NAMALWA (cell line): ENCODE measurements at places on chromosomes 16 and 17.
A peak's percentile ranks its signal among the peaks of the same experiment; 100 is the strongest.

DNA sequence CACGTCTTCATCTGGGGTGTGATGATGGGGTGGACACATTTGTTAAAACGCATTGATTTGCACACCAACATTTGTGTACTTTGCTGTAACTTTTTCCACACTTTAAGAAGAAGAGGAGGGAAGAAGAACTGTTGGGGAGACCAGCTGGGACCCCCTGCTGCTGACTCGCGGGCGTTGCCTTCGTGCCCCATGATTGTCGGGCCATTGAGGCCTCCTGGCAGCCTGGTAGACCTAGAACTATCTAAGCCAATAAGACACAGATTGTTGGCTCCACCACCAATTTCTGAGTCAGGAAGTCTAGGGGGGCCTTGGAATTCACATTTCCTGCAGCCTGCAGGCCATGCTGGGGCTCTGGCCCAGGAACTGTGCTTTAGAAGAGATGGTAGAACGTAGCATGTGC, 105.5 kb downstream of the TNFRSF13B start:
- DNase-seq: no peak

GRCh38 chr17:58382108-58382871, 30.3 kb upstream of the SUPT4H1 start:
- peak; percentile 41 for DNase-seq

DNA sequence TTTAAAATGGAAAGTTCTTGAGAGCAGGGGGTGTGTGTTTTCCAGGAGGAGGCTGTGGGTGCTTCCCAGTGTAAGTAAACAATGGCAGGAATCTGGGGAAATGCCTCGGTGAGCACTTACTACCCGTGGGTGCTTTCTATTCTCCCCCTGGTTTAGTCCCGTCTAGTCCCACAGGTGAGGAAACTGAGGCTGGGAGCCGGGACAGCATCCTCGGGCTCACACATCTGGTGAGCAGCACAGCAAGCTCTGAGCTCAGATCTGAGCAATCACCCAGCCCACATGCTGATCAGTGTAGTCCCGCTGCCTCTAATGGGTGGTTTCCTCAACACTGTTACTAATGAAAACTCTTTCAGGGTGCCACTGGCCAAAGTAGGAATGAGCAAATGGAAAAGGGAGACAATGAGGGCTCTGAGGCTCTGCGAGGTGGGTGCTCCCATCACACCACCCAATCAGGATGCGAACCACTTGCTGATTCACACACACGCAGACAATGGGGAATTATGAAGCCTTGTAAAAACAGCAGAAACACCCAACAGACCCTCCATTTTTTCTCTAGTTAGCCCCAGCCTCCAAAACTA, 202.6 kb downstream of the PARN start:
- no peak for DNase-seq

DNA sequence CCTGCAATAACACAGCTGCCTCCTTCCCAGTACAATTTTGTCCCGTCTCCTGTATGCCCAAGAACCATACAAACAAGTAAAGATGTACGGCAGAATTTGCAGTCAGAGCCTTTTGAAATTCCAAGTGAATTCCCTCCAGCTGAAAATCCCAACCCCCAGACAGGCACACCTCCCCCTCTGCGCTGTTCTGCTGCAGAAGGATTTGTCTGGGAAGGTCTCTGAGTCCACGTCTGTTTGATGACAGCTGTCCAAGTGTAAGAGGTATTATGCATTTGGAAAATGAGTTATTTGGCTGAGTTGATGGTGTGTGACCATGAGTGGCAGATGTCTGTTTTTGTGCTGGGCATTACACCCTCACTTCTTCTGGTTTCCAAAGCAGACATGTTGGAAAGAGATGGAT, 104.9 kb upstream of the HS3ST4 start:
- DNase-seq: no peak

- no peak for DNase-seq
Measured at GRCh38 chr17:2042390-2042847, 597 bp downstream of the OVCA2 start.

DNA sequence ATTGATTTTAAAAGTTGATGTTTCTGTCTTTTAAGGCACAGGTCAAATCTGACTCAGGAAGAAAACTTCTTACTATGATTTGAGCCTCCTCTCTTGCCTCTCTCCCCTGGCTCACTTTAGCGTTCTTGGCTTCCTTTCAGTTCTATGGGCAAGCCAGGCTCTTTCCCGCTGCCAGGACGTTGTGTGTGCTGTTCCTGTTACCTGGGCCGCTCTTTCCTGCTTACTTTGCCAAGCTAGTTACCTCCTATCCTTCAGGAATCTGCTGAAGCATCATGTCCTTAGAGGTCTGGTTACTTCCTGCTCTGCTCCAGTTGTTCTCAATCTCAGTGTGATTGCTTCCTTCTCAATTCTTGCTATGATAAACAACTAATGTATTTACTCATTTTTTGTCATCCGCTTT, 1108.5 kb upstream of the EEF2KMT start:
- DNase-seq: no peak

- DNase-seq: no peak
Measured at GRCh38 chr17:17021194-17021863, 20.9 kb upstream of the MPRIP start.

DNA sequence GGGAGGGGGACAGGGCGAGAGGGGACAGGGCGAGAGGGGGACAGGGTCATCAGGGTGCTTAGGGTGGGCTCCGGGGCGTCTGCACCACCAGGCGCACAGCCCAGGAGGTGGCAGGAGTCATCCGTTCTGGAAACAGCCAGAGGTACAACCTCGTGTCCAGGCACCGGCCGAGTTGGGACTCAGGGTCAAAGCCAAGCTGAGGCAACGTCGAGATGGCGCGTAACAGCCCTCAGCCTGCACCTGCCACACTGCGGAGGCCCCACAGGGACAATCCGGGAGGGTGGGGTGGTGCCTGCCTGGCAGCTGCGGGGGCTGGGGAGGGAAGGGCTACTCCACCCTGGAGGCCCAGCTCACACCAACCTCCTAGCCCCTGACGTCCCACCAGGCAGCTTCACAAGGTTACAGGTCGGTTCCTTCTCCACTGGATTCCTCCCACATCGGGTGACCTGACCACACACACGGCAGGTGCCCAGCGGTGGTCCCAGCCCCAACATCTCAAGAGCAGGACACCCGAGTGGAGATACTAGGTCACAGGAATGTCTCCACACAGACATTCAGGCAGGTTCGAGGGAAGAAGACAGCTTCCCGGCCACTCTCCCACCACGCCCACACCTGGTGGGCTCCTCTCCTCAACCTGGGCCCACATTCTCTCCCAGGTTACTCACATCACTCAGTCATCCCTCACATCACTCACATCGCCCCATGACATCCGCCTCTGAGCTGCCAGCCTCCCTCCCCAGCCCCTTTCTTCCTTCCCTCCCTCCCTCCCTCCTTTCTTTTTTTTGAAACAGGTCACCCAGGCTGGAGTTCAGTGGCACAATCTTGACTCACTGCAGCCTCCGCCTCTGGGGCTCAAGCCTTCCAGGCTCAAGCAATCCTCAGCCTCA, 47.3 kb downstream of the RPH3AL start:
- no peak for DNase-seq

- no peak for DNase-seq
Measured at GRCh38 chr16:88718178-88718577, 11.9 kb downstream of the CTU2 start.

DNA sequence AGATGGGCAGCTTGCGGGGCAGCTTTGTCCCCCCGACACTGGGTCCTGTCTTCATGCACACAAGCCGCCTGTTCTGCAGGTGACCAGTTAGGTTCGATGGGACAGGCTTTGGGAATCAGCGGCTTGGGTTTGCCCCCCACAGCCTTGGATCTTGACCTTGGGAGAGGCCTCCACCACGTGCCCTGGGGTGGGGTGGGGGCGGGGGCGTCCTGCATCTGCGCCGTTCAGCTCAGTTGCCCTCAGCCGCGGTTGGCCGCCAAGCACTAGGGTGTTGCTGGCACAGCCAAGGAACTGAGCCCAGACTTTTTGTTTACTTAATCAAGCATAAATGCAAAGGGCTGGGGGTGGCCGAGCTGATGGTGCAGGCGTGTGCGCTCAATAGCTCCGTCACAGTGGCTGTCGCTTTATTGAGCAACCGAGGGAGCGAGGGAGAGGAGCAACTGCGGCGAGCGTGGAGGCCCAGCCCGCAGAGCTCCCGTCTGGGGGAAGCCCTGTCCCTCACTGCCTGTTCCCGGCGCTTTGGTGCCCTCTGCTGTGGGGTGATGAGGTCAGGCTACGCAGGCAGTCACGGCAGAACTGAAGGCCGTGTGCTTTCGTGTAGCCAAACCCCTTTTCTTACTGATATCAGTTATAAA, 33.9 kb downstream of the JPH3 start:
- peak; percentile 95 for DNase-seq

DNA sequence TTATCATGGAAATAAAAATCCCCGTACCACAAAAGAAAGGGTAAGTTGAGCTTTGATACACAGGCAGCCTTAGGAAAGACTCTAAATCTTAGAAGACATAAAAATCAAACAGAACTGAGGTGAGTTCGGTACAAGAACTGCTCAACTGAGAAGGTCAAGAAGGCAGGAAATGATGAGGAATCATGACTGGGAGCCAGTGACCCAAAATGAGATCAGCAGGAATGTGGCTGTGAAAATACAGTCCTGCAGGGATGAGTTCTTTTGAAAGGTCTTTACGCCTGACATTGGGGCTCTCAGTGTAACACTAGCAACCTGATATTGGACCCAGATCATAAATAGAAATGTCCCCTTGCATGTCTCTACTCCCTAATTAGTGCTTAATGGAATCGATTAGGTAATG, 56.3 kb upstream of the CDH11 start:
- DNase-seq: no peak

DNA sequence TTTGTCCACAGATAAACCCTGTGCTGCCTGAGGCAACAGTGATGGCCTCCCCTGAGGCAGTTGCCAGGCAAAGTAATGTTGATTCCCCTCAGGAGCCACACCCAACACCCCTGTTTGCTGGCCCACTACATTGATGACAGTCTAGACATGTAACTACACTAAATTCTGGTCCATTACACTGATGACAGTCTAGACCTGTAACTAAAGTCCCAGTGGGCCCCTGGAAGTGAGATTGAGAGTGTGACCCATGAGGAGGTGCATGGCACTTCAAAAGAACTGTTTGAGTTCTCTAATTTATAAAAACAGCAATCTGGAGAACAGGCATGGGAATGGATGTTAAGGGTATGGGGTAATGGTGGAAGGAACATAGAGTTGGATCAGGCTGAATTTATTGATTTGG, 8.9 kb downstream of the CCL4 start:
- no peak for DNase-seq

DNA sequence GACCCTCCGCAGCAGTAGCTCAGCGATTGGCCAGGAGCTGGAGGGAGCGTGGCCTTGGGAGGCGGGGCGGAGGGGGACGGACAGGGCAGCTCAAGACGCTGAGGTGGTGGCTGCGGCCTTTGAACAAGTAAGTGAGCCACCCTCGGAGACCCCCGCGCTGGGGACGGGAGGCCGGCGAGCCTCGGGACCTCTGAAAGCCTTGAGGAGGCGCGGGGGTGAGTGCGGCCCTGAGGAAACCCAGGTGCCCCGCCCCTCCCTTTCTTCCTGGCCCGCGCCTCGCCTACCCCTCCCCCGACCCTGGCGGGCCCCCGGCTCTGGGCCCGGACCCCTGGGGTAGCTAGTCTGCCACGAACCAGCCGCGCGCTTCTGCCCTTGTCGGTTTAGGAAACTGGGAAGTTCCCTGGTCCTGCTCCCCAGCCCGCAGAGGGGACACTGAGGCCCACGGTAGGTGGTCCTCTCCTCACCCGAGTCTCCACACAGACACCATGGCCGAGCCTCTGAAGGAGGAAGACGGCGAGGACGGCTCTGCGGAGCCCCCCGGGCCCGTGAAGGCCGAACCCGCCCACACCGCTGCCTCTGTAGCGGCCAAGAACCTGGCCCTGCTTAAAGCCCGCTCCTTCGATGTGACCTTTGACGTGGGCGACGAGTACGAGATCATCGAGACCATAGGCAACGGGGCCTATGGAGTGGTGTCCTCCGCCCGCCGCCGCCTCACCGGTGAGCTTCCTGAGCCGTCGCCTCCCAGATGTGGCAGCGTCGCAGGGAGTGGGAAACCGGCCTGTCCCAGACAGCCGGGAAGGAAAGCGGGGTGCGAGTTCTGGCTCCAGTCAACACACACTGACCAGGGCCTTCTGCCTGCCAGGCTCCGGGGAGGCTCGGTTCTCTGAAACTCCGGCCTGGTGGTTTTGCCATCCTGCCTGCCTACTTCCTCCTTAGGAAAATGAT, at the start of gene MAPK7:
Gene MAPK7, plus strand, starts transcription at position 83 of the 945 bp plus-strand sequence. Its CDS starts 403 bp downstream, at position 486.
- DNase-seq: no peak

- DNase-seq: no peak
Measured at GRCh38 chr16:89710709-89711564, 9.4 kb upstream of the SPATA2L start.

- DNase-seq: no peak
Measured at GRCh38 chr16:11333702-11334101, 11.6 kb upstream of the RMI2 start.

- no peak for DNase-seq
Measured at GRCh38 chr17:80820331-80820730, 171.3 kb upstream of the CHMP6 start.

DNA sequence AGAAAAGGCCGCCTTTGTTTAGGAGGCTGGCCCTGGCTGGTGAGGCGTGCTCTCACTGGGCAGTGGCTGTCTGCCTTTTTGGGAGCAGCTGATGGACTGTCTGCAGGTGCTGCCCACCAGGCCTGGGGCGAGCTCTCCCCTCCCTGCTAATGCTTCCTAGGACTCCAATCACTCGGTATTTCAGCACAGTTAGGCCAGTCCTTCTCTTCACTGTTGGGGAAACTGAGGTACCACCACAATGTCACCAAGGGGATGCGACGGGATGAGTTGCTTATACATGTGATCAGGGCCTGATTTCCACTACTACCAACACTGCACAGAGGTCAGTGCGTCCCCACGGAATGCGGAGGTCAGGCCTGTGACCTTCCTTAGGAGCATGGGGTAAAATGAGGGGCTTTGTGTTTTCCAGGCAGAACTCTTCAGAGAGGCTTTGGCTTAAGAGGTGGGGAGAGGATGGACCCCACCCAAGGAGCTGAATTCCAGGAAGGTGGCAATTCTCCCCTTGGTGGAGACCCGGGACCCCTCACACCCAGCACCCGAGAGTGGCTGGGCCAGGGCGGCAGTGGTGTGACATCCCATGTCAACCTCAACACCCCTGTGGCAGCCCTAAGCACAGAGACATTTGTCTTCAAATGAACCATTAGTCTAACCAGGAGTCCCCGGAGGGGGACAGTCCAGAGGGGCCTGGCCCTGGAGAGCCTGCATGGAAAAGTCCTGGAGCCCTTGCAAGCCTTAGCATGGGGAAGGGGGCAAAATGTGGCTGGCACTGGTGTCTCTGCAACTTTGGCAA, 86.4 kb downstream of the N4BP1 start:
- DNase-seq: no peak

GRCh38 chr16:84193480-84193879, 2.5 kb downstream of the ADAD2 start:
- DNase-seq: no peak

DNA sequence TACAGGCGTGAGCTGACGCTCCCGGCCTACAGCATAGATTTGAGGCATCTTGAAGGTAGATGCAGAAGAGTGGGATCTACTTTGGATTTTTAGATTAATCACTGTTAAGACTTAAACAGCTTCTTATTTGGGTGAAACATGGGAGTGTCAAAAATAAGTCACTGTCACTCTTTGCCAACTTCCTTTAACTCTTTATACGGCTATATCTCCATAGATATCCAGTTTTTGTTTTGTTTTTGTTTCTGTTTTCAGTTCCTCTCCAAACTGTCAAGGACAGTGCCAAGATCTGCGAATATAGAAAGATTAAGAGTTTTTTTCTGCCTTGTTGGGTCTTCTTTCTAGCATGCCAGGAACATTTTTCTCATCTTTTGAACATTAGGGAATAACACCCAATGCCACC, 706.1 kb downstream of the WWOX start:
- no peak for DNase-seq

GRCh38 chr16:7440886-7441400, 108.3 kb downstream of the RBFOX1 start:
- no peak for DNase-seq
